ENCODE measurements at places on chromosomes 11 and 22.

GRCh38 chr11:75814363-75814676, 690 bp upstream of the UVRAG start:
- peak; percentile 95 for DNase-seq

DNA sequence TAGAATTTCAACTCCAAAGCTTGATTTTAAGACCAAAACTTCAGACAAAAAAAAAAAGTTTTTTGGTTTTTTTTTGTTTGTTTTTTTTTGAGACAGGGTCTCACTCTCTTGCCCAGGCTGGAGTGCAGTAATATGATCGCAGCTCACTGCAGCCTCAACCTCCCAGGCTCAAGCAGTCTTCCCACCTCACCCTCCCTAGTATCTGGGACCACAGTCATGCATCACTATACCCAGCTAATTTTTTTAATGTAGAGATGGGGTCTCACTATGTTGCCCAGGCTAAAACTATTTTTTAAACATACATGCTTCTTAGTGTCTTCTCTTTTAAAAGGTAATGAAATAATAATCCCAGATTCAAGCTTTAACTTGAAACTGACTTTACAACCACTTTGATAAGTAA, 35.4 kb upstream of the GRK2 start:
- no peak for DNase-seq

DNA sequence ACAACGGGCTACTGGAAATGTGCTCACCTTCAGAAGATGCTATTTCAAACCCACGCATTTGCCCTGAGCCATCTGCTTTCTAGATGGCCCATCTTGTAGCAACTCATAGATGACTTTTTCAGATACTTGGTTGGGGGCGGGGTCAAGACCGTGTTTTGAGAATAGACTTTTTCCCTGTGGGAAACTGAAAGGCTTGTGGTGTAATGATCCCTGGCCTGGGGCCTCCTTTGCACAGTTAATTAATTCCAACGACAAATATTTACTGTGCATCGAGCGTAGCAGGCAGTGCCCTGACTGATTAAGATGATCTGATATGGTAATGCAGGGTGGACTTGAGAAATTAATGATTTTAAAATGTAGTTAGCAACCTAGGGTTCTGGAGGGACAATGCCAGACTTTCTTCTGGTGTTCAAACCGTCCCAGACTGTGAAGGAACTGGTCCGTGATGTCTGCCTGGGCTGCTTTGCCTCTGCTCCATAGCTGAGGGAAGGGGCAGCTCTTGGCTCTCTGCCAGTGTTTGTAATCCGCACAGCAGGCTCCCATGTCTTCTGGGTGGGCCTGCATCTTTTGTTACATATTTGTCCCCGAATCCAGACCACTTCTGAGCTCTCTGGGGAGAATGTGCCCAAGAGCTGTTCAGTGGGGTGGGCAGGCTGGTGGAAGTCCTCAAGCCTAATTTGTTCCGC, 84.8 kb downstream of the ADAMTS15 start:
- no peak for DNase-seq

GRCh38 chr11:118660681-118661424, 18.6 kb downstream of the TREH start:
- peak; percentile 56 for DNase-seq

DNA sequence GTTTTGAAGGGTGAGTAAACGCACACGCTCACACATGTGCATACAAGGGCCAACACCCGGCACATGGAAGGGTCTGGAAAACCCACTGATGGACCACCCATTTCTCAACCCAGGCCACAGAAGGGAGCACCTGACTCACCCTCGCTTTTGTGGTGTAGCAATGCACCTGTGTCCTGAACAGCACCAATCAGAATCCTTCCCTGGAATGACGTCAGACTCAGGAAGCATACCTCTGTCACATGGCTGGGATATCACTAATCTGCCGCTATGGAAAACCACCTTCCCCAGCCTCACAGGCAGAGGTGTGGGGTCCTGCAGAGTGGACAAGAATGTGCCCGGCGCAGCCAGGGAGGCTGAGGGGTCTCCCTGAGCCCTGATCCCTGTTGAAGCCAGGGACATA, 9.0 kb upstream of the OSM start:
- no peak for DNase-seq

- no peak for DNase-seq
Observed at GRCh38 chr11:19407677-19408270, 167.0 kb upstream of the E2F8 start.

DNA sequence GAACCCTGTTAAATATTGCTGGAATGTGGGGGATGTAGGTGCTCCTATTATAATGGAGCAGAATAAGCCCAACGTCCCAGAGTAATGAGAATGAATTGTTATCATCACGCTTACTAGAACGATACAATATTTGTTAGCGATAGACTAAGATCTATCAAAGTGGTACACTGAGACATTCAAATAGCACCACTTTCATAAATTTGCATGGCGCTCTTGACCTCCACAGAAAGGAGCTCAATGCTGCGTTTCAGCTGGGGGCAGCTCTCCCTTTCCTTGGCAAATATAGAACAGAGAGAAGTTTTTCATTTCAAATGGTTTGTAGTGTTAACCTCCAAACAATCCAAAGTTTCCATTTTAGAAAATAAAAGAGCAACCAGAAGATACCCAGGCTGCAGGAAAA, 38.2 kb upstream of the BLID start:
- DNase-seq = no peak

DNA sequence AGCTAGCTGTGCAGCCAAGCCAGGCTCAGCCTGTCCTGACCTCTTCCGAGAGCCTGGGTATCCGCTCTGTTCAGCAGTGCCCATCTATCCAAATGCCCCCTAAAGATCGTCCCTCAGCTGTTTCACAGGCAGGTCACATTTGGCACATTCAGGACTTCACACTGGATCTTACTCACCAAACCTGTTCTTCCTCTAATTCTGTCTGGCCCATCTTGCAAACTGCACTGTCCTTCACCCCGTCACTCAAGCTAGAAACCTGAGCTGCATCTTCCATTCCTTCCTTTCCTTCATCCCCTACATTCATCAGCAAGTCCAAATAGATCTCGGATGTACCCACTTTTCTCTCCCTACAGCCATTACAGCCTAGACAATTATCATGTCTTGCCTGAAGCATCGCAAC, 60.7 kb upstream of the CSNK2A3 start:
- peak; percentile 13 for DNase-seq

DNA sequence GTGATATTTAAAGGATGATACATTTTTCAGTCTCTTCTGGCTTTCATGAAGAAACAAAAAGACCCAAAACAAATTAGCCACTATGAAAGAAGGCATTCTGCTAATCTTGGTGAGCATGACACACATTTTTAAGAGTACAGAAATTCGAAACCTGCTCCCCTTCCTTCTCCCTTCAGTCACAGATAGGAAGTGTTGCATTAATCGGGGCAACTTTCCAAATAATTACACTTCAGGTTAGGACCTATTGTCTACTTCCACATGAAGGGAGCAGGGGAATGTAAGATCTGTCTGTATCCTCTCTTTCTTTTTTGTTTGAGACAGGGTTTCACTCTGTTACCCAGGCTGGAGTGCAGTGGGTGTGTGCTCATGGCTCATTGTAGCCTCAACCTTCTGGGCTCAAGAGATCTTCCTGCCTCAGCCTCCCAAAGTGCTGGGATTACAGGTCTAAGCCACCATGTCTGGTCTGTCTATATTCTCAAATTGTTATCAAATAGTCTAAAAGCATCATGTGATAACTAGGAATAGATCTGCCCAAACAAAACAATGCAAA, 45.8 kb downstream of the NCAM1 start:
- DNase-seq = no peak

- no peak for DNase-seq
Observed at GRCh38 chr22:36756746-36757655, 18.9 kb downstream of the IFT27 start.

- no peak for DNase-seq
Observed at GRCh38 chr11:104678408-104678807, 219.9 kb downstream of the CASP12 start.

DNA sequence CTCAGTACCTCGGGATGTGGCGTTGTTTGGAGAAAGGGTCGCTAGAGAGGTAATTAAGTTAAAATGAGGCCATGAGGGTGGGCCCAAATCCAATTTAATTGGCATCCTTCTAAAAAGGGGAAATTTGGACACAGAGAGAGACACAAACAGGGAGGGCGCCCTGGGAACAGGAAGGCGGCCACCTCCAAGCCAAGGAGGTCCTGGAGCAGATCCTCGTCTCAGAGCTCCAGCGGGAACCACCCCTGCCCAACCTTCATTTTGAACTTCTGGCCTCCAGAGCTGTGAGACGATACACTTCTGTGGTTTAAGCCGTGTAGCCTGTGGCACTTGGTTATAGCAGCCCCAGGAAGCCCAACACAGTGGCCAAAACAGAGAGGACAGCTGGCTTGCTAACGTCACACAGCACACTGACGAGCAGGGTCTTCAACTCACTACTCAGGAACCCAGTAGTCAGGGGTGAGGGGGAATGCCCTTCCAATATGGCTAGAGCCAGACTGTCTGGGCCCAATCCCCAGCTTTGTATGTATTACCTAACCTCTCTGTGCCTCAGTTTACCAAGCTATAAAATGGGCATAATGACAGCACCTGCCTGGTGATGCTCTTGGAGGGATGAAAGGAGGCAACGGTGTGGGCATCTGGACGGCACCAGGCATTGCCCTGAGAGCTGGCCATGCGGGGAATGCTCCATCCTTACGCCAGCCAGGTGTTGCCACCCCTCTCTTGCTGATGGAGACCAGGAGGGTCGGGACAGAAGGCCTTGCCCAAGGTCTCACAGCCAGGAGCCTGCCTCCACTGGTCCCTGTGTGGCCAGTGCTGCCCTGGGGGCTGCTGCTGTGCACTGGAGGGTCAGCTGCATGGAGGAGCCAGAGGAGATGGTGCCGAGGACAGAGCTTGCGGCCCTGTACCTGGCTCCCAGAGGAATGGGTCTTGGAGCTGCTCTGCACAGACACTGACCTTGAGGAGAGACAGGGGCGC, 53.3 kb upstream of the LINC01488 start:
- no peak for DNase-seq

DNA sequence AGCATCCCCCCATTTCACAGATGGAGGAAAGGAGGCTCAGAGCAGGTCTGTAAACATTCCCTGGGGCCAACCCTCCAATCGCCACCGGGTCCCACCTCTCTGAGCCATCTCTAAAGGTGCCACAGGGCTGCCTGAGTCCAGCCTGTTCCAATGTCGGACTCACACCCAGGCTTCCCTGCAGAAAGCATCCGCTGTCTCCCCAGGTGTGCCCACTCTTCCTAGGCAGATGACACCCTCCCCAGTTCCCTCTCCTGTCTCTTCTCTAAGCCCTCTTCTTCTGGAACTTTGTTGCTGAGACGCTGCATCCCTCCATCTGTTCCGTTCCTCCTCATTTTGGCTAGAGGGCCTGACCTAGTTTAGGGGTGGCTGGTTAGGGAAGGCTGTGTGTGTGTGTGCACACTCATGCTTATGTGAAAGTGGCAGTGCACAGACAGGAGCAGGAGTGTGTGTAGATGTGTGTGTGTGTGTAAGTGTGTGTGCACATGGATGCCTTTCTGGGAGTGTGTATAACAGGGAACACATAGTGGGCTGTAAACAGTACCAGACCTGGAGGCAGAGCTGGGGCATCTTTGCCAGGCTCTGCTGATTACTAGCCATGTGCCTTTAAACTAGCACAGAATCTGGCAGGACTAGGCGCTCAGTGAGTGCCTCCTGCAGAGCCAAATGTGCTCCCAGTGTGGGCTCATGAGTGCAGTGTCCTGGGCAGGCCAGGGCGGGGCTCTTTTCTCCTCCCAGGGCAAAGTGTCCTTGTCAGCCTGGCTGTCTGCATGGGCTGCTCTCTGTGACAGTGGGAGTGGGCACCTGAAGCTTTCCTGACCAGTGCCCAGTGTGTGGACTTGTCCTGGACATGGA, 77.3 kb upstream of the NECTIN1 start:
- DNase-seq = no peak

DNA sequence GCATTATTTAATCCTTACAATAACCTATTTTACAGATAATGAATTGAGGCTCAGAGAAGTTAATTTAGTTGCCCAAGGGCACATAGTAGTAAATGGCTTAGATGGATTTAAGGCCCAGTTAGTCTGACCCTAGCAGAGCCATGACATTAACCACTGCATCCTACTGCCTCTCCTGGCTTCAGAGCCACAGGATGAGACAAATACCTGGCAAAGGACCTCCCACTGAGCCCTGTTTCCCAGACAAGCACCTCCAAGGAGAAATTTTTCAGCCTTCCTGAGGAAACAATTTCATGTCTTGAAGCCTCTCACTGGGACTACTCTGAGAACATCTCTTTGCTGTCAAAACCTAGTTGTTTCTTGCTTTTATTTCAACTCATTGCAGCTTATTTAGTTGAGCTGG, 28.4 kb downstream of the IZUMO1R start:
- DNase-seq = no peak

DNA sequence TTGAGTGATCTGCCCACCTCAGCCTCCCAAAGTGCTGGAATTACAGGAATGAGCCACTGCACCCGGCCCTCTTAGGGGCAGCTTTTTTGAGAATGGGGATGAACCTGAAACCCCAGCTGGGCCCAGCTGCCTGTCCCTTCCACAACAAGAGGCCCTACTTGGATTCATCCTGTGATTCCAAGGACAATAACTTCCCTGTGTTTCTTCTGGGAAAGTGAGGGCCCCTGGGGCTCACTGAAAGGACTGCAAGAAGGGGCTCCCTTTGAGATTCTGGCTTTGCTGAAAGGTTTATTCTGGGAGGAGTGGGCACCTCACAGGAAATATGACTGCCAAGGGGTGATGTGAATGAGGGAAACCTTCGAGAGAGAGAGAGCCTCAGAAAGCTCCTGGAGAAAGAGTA, 12.3 kb upstream of the GNAZ start:
- no peak for DNase-seq

GRCh38 chr11:117822074-117823033, 2.2 kb downstream of the FXYD2 start:
- peak; percentile 23 for DNase-seq

GRCh38 chr22:38246692-38247091, 26.1 kb downstream of the TMEM184B start:
- DNase-seq = no peak

DNA sequence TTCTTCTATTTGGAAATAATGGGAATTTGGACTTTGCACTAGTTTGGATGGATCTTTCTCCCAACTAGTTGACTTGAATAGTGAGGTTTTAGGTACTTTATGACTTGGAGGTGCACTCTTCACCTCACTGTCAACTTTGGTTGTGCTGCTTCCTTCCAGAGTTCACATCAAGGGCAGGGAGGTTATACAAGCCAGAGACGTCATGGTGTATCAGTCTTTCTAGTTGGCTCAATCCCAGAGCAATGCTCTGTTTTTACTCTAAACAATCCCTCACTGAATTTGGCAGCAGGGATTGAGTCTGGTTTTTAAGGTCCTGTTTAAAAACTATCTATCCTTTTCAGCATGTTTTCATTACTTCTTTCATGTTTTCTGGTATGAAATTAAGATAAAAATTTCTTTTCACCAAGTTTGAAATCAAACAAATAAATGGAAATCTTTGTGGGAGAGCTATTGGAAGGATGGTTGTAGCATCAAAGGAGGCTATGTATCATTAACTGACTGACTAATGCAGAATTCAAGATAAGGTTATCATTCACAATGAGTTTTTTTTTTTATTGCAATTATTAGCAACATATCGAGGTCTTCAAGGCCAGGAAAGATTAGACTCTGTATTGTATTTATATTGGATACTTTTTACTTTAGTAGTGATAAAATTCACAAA, 28.0 kb upstream of the ZBED5 start:
- no peak for DNase-seq

- DNase-seq = no peak
Observed at GRCh38 chr11:2376751-2377451, at the start of gene CD81. TSS of gene CD81 (plus strand) at chr11:2377310. CDS start at chr11:2377550, 240 bp downstream.
